ENCODE measurements at places on chromosomes 3 and 15.

DNA sequence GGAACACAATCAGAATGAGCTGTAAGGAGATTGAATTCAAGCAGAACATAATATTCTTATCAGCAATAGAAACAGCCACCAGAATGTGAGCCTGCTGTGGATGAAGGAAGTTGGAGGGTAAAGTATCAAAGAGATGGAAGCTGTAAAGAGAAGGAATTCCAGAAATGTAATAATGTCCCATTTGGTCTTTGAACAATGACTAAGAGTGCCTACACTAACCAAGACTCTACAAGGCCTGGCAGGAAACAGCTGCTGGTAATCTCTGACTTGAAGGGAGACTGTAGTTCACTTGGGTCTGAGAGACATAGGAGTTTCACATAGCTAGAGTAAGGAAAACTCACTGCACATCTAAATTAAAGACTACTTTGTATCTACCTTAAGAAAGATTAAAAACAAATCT, 1176.0 kb upstream of the ALCAM start:
- DNase-seq = no peak

DNA sequence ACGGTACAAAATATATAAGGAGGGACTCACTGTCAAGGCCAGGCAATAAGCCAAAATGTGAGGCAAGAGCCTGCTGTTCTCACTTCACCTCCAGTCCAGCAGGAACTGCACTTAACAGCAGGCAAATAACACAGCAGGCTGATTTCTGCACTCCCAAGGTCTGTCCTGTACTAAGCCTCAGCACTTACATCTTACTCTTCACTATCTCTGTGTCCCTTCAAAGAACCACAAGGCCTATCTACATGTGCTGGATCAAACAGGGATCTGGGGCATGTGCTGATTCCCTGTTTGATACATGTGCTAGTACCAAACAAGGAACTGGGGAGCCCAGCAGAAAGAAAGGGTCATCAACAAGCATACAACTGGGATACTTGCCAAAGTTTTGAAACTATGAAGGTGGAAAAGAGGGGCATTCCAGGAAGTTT, 22.2 kb downstream of the UACA start:
- no peak for DNase-seq

- DNase-seq = no peak
These were observed 93.5 kb downstream of the RFX7 start for GRCh38 chr15:56150204-56150603.

- no peak for DNase-seq
These were observed 206.0 kb upstream of the SEMA6D start for GRCh38 chr15:47511261-47511660.

- no peak for DNase-seq
These were observed 134.4 kb upstream of the ROBO1 start for GRCh38 chr3:79902151-79902550.

DNA sequence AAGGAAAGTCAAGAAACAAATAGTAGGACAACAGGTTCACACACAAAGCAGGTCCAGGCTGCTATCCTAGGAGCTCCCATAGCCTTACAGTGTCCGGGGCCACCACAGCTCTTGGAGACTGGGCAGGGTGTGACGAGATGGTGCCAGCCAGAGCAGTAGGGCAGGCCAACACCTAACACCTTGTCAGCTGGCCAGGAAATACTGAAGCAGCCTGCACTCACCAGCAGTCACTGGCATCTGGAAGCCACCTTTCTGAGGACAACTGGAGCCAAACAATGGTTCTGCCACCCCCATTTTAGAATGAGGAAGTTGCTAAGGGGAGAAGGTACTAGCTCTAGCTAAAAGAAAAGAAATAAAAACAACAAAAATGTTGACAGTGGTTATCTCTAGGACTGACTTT, 47.2 kb downstream of the CCDC12 start:
- DNase-seq = peak; percentile 54

GRCh38 chr15:48866141-48866563, 11.8 kb upstream of the EID1 start:
- DNase-seq = no peak

- DNase-seq = no peak
These were observed 16.6 kb downstream of the ELP6 start for GRCh38 chr3:47496892-47497291.

Measured in naive B cell (primary cell).